ENCODE measurements at places on chromosomes 7 and 10.

DNA sequence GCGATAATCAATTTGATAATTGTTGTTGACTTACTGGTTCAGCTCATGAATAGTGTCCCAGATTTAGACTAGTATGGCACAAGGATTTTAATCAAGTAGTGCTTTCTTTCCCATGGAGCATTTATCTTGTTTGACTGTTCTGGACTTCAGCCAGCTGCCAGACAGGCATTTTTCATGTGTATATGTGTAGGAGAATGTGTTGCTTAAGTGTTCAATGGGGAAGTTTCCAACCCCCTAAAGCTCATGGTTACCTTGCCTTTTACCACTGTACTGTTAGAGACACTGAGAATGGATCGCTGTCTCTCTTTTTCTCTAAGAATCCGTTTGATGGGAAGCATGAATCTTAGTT lies 103.9 kb downstream of the LRRC4 start:
- no peak for DNase-seq

- no peak for DNase-seq
Measured at GRCh38 chr7:36911788-36912187, 187.5 kb upstream of the AOAH start.

DNA sequence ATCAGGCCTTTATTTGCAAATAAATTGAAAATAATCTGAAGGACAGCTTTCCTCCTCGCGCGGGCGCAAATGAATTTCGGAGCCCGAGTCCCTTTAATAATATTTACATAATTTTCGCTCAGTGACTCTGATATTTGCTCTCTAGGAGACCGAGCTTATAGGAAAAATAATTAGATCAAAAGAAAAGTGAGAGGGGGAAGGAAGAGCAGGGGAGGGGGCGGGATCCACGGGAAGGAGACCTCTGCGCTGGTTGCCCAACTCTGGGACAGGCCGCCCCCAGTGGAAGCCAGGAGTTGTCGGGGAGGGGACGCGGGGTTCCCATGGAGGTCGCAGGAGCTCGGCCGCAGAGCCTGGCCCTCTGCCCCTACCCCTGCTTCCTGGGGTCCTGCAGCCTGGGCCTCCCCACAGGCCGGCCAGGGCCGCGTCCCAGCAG lies 5.8 kb downstream of the UNCX start:
- DNase-seq: no peak

DNA sequence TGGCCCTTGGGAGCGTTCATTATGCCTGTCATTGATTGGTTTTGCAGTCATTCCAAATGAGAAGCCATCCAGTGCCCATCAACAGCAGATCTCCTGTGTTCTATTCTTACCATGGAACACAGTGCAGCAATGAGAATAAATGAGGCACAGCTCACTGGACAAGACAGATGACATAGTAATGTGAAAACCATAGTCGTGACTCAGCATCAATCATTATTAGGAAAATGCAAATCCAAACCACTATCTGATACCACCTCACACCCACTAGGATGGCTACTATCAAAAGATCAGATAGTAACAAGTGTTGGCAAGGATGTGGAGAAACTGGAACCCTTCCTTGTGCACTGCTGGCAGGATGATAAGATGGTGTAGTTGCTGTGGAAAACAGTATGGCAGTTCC lies 144.7 kb downstream of the ARHGAP22 start:
- no peak for DNase-seq

- DNase-seq: no peak
Measured at GRCh38 chr7:70317356-70317755, 719.1 kb downstream of the AUTS2 start.

DNA sequence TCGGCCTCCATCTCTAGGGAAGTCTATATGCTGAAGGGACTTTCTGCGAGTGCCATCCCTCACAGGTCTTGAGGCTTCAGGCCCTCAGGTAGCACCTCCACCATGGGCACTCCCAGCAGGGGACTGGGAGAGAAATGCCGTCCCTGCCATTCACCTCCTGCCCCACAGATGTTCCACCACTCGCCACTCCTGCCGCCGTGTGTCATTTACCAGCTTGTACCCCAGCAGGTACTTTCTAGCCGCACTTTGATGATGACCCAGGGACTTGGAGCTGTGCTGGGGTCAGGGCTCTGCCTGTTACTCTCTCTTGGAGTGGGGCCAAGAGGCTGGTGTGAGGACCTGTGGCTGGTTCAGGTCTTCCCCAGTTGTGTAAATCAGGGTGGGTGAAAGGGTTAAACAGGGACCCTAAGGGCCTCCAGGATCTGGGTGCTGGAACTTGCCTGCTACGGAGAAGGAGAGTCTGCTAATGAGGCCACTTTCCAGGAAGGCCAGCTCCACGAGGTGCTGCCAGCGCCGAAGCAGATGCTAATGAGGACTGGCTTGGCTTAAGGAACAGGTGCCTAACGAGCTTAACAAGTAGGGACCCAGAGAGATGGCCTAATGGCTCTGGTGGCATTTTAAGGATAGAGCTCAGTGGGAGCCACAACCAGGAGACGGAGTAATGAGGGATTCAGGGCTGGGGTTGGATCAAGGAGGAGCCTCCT lies 32.4 kb downstream of the CRHR2 start:
- no peak for DNase-seq

DNA sequence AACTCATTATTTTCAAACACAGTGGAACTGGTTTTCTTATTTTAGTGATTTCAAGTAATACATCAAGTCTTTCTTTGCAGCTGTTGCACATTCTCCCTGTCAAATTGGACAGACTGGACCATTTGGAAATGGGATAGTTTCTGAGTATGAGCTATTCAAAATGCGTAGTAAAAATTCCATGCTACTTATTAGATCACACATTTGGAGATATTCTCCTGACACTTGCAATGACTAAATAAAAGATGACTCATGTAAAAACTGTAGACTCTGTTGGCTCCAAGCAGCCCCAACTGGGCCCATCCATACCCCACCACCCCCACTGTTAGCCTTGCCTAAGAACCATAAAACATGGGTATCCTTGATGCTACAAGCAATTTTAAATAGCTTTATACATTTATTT lies 25.9 kb upstream of the BICC1 start:
- no peak for DNase-seq

DNA sequence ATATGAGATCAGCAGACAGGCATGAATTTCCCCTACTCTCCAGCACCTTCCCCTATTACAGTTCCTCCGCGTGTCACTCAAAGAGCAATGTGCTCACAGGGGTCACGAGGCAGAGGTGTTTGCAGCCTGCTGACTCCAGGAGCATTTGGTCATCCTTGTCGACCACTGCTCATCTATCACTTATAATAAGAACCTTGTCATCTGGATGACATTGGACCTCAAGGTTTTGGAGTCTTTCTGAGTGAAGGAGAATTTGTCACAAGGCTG lies 32.9 kb upstream of the PLPP4 start:
- DNase-seq: no peak

GRCh38 chr7:122379491-122379890 lies 74.9 kb upstream of the FEZF1 start:
- no peak for DNase-seq

DNA sequence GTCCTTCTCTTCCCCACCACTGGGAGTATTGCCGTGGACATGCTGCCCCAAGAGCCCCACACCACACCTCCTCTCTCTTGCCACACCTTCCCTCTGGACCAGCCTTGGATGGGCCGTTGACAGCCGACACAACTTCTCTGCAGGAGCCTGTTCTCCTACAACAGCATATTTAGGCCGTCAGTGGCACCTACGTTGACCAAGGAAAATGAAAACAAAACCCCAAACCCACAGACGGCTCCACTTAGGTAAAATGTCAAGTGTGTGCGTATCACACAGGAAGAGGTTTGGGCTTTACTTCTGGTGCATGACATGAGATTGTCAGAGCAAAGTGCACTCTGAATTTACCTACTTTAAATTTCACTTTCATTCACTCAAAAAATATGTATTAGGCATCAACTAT lies 246.6 kb downstream of the ZMYND11 start:
- DNase-seq: no peak

GRCh38 chr10:28806488-28806941 lies 129.2 kb downstream of the BAMBI start:
- no peak for DNase-seq

GRCh38 chr7:111827863-111828504 lies 265.7 kb upstream of the IMMP2L start:
- DNase-seq: no peak

- no peak for DNase-seq
Measured at GRCh38 chr7:151657173-151657572, 137.5 kb upstream of the RHEB start.

DNA sequence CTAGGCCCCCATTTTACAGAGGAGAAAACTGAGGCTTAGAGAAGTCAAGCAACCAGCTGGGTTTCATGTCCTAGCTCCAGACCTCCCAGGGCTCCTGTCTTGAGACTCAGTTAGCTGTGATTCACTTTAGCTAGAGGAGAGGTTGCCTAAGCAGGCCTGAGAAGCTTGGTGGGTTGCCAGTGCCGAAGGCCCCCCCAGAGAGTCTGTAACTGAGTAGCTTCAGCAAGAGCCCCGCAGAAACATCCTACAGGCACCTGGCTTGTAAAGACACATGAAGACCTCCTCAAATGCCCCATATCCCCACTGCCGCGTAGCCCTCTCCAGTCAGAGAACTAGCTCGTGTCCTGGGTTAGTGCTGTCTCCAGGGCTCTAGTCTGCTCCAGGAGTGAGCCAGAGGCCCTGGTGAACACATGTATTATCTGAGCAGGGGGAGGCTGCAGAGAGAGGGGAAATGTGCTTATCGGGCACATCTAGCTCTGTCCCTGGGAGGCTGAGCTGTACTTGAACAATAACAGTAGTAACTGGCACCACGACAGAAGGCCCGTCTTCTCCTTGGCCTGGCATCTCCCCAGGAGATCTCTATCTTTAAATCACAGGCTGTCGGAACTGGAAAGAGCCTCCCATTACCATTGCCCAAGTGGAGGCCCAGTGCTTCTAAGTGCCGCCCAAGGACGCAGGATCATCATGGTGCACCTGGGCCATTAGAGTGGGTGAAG lies 28.9 kb downstream of the UNC5B start:
- DNase-seq: no peak

GRCh38 chr7:37643876-37644275 lies 39.7 kb upstream of the GPR141 start:
- no peak for DNase-seq

- DNase-seq: no peak
Measured at GRCh38 chr7:140016540-140016939, 46.2 kb downstream of the PARP12 start.

- DNase-seq: peak; percentile 28
Measured at GRCh38 chr10:95841661-95842498, 65.9 kb upstream of the CC2D2B start.
